Motor neuron (in vitro differentiated cells): ENCODE measurements at places on chromosomes 3 and 15.
A peak's percentile ranks its signal among the peaks of the same experiment; 100 is the strongest.

DNA sequence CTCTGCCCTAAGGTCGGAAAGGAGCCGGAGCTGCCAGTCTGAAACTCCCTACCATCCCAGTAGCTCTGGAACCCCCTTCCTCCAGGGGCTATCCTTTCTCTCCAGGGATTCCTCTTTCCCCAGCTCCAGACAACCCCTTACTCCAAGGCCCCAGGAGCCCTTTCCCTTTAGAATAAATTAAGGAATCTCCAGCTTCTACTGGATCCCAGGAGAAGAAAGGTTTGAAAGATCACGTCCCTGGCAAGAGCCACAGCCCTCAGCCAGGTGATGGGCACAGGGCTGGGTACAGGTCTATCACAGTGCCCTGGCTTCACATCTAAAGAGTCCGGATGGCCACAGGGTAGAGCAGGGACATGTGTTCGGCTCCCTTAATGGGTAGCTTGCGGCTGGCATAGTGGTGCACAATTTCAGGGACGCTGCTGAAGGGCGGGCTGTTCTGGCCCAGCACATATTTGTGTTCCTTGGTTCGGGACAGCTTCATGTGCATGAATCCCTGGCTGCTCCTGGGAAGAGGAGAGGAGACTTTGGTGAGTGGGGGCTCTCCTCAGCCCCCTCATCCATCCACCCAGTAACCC, 20.0 kb downstream of the SHF start:
- ATAC-seq, result no peak

- ATAC-seq, result no peak
These were observed 539.3 kb downstream of the SQOR start for GRCh38 chr15:46174122-46174521.

DNA sequence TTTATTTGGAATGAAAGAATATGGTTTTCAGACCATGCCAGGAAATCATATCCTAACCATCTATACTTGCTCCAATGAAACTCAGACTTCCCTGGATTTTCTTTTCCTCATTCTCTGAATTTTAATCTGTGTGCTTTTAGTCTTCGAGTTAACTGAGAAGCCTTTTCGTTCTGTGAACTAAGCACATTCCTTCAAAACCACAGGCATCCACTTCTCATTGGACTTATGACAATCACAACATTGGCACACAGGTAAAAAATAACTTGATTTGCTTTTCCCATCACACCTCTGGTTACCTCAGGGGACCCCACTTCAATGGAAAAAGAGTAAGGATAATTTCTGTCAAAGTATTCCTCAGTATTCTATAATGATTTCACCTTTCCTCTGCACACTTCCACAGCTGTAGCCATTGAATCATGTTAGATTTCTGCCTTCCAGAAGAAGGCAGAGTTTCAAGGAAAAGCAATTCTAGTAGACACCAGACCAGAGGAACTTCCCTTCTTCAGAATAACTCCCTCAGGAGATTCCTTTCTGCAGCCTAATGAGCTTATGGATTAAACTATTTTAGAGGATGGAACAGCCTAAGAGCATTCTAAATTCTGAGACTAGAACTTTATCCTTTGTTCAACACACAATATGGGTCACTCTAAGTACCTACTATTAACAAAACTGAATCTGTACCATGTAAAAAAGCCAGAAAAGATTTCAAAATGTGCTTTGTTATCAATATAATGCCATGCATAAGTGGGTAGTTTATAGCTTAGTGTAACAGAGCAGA, 15.9 kb downstream of the COMMD2 start:
- ATAC-seq, result no peak

DNA sequence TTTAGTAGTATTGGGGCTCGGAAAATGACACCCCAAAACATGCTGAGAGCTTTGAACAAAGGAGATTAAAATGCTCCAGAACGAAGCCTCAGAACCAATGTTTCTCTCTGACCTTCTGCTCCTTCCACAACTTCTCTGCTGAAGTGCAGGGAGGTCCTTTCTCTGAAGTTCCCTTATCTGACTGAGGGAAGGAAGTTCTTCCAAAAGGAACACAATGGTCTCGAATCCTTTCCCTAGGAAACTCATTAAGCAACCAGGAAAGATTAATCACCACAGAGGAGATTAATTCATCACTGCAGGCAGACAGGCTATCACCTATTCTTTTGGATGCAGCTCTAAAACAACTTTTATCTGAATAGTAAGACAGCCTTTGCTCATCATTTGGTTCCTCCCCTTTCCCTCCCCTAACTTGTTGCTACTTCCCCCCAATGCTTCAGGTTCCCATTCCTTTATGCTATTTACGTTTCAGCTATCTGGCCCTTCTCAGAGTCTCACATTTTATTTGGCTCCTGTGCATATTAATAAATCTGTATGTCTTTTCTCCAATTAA, 18.2 kb upstream of the WDR49 start:
- no peak for ATAC-seq

DNA sequence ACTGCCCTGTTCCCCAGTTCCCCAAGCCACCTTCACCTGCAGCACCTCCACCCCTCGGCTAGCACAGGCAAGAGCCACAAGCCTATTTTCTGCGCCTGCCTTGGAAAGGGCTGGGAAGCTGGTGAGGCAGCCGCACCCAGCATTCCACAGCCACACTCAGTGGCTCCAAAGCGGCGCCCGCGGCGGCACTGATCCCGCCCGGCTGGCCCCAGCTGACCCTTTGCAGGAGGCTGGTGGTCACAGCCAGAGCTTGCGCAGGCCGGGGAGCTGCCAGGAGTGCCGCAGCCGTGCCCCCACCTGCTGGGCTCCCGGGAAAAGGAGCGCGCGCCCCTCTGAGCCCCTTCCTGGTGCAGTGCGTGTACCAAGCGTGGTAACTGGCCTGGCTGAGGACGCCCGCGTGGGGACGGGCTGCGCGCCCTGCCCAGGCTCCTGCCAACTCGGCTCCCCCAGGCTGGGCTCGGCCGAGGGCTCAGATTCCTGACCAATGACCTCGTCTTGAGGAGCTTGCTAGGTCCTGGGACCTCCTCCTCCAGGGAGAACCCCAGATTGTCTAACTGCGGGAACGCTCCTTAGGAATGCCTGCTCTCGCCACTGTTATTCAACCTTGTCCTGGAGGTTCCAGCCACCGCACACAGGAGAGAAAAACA, 13.3 kb downstream of the GRAMD2A start:
- peak; percentile 93 for ATAC-seq

- no peak for ATAC-seq
These were observed 6.5 kb downstream of the BCHE start for GRCh38 chr3:165830746-165831145.

DNA sequence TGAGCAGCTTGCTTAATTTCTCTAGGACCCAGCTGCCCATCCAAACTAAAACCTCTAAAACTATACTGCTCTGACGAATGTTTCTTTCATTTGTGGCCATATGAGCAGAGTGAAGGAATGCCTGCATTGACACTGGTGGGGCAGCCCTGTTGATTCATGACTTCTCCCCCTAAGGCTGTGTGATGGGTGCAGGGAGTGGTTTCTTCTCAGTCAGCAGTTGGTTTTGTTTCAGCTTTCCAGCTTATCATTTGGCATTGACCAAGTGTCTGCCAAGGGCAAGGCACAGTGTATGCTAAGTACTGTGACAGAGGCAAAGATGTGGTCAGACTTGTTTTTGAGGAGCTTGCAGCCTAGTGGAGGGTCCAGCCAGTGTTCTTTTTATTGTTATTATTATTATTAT, 4.7 kb downstream of the ABHD6 start:
- ATAC-seq, result no peak

DNA sequence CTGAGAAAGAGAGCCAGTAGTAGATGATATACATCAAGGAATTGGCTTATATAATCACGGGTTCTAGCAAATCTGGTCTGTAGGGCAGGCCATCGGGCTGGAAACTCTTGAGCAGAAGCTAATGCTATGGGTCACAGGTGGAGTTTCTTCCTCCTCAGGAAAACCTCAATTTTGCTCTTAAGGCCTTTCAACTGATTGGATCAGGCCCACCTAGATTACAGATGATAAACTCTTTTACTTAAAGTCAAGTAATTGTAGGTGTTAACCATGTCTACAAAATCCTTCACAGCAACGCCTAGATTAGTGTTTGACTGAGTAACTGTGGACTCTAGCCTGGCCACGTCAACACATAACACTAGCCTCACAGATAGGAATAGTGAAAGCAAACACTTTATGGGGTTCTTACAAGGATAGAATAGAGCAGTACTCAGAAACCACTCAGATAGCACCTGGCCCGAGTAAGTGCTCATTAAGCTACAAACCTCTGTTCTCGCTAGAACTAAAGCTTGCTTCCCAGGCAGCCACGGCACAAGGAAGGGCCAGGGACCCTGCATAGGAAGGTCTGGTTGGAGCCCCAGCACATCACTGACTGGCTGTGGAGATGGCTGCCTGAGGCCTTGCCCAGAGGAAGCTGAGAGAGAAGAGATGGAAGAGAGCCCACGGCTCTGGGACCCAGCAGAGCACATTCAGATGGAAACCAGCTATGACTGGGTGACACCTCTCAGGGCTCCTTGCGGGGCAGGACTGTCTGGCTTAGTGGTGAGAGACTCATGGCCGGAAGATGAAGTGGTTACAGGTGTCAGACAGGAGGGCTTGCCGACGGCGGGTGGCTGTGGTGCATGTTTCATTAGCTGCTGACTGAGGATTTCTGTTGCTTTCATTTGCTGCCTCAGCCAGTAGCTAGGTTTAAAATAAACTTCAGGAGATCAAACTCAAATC, 202.5 kb upstream of the TLE3 start:
- ATAC-seq, result no peak

- ATAC-seq, result no peak
These were observed 27.3 kb upstream of the TRAK1 start for GRCh38 chr3:42063888-42064287.

DNA sequence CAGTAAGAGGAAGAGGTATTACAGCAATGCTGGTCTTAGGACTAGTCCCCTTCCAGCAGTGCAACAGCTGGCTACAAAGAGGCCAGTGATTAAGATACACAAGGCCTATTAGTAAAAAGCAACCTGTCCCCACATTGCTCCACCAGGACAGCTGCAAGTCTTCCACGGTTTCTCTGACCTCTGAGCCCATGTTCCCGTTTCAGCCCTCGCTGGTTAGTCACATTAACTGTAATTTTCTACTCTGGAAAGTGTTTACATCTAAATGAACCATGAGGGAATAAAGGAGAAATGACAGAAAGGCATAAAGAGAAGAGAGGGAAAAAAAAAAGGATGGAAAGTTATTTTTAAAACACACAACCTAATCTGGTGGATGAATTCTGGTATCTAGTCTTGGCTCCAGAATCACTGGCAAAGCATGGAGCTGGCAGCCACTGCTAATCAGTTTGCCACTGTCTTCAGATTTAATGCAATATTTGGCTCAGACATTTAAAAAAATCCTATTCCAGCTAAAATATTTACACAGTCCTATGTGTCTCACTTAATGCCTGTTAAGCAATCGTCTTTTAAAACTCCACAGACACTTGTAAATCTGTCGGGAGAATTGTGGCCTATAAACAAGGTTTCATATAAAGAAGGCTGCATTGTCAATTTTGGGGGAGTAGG, 154.9 kb downstream of the GREM1 start:
- peak; percentile 5 for ATAC-seq

GRCh38 chr3:175144368-175144767, 285.2 kb downstream of the NAALADL2 start:
- no peak for ATAC-seq

GRCh38 chr15:32943711-32944110, 225.9 kb downstream of the GREM1 start:
- no peak for ATAC-seq

DNA sequence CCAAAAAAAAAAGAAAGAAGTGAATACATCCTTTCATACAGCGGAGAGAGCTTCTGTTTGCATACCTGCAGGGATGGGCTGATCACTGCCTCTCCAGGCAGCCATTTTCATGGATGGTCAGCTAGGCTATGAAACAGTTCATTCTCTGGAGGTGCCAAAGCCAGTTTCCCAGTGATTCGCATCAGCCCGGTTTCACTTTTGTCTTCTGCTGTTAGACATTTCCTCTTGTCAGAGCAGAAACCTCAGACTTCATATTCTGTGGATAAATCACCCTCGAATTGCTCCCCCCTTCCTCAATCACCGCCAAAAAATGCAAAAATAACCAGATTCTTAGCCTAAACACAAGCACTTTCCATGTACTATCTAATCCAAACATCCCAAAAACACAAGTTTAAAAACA, 225.6 kb downstream of the ADAMTS9 start:
- no peak for ATAC-seq

DNA sequence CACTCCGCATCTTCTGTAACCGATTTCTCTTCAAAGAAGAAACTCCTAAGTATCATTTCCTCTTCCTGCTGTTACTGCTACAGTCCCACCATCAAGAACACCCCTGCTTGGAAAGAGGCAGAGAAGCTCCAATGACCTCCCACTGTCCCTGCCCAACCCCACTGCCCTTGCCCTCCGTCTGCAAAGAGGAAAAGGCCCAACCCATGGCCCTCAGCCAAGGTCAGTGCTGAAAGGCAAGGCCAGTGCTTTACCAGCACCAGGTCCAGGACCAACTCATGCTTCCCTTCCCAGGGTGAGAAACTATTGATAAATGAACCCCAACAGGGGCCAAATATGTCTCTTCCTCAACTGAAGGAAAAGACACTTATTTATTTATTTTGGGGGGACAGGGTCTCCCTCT, 22.5 kb downstream of the FAM240A start:
- ATAC-seq, result no peak

- ATAC-seq, result no peak
These were observed 87.3 kb upstream of the C15orf61 start for GRCh38 chr15:67433495-67434099.

GRCh38 chr3:36906504-36907149, 38.2 kb downstream of the TRANK1 start:
- no peak for ATAC-seq

GRCh38 chr15:80090879-80091503, 31.5 kb downstream of the ZFAND6 start:
- ATAC-seq, result no peak

- peak; percentile 98 for ATAC-seq
These were observed 141.2 kb downstream of the SERPINI1 start for GRCh38 chr3:167876620-167877281.

DNA sequence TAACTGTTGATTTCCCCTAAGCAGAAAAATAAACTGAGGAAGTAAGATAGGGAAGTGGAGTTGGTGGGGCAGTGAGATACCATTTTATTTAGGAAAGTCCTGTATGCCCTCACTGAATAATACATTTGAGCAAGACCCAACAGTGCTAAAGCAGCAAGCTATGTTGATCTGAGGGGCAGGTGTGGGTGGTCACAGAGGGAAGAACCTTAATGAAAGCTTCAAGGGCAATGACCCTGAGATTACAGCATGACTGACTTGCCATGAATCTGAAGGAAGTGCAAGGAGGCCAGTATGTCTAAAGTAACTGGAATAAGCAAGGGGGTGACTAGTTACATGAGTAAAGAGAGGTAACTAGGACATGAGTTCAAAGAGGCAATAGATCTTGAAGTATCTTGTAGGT, 159.5 kb downstream of the CD47 start:
- ATAC-seq, result no peak

DNA sequence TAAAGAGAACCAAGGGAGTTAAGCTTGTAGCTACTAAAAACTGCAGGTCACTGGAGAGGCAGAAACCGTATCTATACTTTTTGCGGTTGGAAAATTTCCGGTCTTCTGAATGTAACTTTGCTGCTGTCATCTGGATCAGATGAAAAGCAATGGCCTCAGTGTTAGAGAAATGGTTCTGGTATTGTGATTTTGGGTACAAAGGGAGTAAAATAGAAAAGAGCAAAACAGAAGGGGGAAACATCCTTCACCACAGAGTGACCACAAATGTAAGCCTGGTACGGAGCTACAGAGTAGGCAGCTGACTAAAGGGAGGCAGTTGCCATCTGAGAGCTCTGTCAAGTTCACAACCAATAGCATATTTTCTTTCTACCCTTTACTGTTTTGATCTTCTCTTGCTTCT, 5.6 kb downstream of the CD96 start:
- no peak for ATAC-seq

- no peak for ATAC-seq
These were observed 189.4 kb downstream of the UBE3A start for GRCh38 chr15:25249236-25250010.

GRCh38 chr3:120147072-120147871, 53.0 kb upstream of the GSK3B start:
- no peak for ATAC-seq
